ENCODE measurements at places on chromosomes 11 and 22.

GRCh38 chr22:33747029-33747428 lies 173.2 kb downstream of the LARGE1 start:
- no peak for DNase-seq

- DNase-seq: no peak
Measured at GRCh38 chr11:82733444-82734119, at the start of gene FAM181B. TSS of gene FAM181B (minus strand) at chr11:82733864. CDS start at chr11:82733729, 135 bp downstream.

- DNase-seq: no peak
Measured at GRCh38 chr22:50733521-50734342, 4.3 kb upstream of the ACR start.

- no peak for DNase-seq
Measured at GRCh38 chr11:123235117-123235655, 40.1 kb upstream of the CLMP start.

DNA sequence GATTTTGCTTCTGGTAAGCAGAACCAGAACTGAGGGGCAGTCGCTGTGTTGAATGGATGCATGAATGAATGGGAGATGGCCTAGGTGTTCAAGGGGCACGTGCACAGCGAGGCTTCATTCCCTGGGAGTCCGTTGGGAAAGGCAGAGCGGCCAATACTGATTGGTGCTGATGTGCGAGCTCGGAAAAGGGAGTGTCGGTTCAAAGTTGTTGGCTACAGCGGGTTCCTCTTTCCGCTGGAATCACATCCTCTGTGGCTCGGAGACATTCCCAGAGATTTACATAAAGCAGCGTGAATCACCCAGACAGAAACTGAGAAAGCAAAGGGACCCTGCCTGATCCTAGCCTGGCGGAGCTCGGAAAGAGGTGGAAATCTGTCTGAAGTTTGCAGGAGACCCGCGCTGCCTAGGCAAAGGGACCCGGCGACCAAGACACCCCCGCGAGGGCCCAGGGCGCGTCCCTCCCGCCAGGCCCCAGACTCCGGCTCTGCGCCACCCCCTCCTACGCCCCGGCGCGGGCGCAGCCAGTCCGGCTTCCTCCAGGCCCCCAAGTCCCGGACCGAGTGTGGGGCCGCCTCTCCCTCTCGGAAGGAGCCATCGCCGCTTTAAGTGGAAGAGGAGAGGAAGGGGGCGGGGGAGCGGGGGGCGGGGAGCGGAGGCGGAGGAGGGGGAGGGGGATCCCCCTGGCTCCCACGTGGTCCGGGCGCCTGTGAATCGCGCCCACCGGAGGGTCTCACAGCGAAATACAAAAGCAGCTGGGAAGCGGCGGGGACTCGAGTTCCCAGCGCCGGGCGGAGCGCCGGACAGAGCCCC lies at the start of gene FJX1:
FJX1 (plus strand) TSS at position 774 of the 810 bp plus-strand sequence. CDS start 177 bp downstream, outside the sequence.
- DNase-seq: peak; percentile 94

- no peak for DNase-seq
Measured at GRCh38 chr22:22033803-22034468, 51.3 kb upstream of the TOP3B start.

DNA sequence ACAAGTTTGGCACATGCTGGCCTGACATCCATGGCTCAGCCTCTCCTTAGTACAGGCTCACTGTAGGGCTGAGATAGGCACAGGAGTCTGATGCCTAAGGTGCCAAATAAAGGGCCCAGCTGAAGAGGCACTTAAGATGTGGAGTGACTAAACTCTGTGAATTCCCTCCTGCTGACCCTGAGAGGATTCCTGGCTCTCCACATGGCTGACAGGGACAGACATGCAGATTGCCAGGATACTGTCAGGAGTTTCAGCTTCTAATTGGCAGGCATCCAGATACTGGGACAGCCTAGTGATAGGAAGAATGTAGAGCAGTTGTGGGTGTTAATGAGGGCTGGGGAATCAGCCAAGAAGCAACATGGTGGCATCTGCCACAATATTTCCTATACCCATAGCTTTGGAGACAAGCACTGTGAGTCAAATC lies 558.7 kb downstream of the INSC start:
- DNase-seq: no peak

- no peak for DNase-seq
Measured at GRCh38 chr11:77799338-77799737, 21.2 kb downstream of the RSF1 start.

DNA sequence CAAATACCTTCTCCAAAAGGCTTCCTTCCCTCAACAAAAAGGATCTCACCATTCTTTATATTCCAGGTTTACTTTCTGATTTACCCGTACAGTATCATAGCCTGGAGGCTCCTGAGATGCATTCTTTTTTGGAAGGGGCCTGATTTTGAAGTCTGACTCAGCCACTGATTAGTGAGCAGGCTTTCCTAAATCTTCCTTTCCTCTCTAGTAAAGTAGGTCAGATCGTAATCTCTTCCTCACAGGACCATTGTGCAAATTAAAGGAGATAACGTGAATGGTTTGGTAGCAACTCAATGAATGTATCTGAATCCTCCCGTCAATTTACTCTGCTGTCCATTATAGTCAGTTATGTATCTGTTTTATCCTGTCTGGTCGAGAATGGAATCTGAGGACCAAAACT lies 227.7 kb upstream of the ANO5 start:
- DNase-seq: no peak

DNA sequence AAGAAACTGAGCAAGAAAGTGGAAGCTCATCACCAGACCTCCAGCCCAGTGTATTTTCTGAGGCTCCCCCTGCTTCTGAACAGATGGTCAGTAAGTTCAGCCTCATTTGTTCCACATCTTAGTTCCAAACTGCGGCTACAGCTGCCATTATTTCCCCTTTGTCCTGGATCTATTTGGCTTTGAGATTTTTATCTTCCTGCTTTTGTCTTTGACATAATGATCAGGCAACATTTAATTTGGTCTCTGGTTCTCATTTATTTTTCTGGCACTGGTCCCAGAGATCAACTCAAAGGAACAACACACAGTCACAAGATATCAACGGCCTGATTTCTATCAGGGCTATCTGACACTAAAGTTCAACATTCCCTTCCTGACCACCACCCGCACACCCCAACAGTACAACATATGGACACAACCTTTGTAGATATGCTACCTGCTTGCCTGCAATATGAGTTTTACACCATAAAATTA lies 137.5 kb downstream of the FAM76B start:
- no peak for DNase-seq

- DNase-seq: no peak
Measured at GRCh38 chr11:87597725-87598124, 560.0 kb downstream of the TMEM135 start.

Data from NCI-H226 (cell line).